ENCODE measurements at places on chromosomes 3 and 15.

GRCh38 chr15:74792227-74793016 is 10.5 kb downstream of the CSK start:
- DNase-seq = no peak

DNA sequence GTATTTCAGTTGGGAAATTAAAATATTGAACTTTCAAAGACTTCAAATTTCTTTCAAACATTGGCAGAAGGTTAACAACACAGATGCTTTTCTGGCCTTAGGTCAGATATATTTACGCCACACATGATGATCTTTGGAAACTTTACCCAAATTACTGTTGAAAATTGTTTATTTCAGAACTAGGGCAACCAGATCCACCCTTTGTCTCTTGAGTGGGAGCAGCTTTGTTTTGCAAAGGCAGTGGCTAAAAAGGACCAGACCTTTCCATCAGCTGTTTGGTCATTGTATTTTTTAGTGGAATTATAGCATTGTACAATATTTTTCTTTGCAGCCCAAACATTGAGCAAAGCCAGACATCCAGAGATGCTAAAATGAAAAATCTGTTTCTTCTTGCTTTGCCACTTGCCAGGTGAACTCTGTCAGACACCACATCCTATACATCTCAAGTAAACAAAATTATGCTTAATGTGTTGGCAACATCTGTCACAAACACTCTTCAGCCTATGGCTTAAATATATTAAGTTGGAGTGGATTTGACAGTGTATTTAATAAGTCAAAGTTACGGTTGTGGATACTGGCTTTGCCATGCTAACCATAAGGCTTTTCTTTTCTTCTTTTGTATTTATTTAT is 651.9 kb downstream of the RBMS3 start:
- DNase-seq = no peak

DNA sequence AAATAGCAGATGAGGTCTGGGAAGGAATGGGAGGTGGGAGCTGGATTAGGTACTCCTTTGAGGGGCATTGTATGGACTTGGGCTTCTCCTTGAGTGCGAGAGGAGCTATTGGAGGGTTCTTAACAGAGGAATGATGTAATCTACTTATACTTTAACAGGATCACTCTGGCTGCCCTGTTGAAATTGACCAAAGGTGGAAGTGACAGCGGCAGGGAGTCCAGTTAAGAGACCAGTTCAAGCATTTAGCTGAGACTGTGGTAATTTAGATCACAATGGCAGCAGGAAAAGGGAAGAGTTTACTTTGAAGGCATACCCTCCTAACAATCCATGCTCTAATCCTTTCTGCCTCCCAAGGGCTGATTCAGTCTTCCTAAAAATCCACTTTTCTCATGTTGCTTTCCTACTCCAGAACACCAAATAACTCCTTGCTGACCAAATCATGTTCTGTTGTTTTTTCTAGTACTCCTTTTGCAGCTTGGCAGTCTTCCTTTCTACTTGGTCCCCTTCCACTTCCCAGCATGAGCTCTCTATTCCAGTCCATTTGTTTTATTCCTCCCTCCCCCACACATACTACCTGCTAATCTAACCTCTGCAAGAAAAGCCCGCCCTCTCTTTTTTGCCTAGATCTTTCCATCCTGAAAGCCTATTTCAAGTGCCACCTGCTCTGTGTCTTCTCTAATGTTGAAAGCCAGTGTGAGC is 139.4 kb downstream of the NECTIN3 start:
- no peak for DNase-seq

GRCh38 chr3:43017004-43017403 is 37.9 kb downstream of the GASK1A start:
- no peak for DNase-seq

DNA sequence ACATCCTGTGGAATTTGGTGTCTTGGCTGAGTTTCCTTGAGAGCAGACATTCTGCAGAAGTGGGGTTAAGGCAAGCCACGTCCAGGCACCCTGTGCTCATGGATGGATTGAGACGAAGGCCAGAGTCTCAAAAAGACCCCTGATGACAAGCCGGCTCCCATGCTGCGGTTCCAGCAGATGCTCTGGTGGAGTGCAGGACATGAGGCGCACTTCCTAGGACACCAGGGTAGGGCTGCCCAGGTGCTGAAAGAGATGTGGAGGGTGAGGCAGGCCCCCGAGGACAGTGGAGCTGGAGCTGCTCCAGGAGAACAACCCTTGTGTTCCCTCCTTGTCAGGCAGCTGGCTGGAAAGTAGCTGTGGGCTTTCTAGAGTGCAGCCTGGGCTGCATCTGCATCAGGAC is 81.0 kb downstream of the ASB7 start:
- no peak for DNase-seq

DNA sequence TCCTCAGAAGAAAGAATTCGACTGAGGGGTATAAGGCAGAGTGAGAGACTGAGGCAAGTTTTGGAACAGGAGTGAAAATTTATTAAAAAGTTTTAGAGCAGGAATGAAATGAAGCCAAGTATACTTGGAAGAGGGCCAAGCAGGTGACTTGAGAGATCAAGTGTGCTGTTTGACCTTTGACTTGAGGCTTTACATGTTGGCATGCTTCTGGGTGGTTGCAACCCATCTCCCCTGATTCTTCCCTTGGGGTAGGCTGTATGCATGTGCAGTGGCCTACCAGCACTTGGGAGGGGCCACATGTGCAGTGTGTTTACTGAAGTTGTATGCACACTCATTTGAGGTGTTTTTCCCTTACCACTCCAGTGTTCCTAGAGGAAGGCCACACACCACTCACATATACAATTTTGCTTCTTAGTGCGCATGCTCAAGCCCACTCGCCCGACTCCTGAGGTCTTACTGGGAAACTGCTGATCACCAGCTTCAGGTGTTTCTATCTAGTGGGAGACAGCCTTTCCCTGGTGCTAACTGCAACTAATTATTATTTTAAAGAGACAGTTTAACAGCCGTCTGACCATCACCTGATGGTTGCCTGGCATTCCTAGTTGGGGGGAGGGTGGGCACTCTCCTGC is 61.5 kb upstream of the CADPS start:
- no peak for DNase-seq

DNA sequence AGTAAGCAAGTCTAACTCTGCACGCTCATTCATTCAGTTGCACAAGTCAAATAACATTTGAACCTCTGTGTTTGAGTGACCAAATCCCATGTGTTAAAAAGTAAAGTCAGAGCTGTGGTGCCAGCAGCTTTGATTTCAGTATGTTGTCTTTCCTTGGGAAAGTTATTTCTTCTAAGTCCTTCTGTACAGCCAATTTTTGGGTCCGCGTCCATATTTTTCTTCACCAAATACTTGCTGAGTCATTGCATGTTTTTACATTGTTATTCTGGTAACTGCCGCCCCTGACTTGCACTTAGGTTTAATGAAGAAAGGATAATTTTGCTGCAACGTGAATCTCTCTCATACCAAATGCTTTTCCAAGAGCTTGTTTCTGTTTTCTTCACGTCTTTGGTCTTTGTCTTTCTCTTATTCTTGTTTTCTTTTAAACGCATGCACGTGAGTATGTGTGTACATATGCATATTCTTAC is 56.7 kb downstream of the PLS1 start:
- DNase-seq = no peak

DNA sequence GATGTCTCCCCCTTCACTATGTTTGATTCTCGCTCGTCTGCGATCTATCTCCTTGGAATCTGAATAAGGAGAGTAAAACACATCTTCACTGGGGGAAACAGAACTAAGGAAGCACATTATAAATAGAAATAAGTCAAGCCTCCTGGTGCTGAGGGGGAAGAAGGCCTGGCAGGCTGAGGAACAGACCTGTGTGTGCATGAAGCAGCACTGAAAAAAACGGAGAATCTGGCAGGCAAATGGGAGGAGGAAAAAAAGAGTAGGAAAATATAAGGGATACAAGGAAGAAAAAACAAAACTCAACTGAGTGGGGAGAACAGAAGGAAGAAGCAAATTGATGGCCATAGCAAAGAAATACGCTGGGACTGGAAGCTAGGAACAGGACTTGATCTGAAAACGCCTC is 25.7 kb downstream of the PARP16 start:
- DNase-seq = no peak

DNA sequence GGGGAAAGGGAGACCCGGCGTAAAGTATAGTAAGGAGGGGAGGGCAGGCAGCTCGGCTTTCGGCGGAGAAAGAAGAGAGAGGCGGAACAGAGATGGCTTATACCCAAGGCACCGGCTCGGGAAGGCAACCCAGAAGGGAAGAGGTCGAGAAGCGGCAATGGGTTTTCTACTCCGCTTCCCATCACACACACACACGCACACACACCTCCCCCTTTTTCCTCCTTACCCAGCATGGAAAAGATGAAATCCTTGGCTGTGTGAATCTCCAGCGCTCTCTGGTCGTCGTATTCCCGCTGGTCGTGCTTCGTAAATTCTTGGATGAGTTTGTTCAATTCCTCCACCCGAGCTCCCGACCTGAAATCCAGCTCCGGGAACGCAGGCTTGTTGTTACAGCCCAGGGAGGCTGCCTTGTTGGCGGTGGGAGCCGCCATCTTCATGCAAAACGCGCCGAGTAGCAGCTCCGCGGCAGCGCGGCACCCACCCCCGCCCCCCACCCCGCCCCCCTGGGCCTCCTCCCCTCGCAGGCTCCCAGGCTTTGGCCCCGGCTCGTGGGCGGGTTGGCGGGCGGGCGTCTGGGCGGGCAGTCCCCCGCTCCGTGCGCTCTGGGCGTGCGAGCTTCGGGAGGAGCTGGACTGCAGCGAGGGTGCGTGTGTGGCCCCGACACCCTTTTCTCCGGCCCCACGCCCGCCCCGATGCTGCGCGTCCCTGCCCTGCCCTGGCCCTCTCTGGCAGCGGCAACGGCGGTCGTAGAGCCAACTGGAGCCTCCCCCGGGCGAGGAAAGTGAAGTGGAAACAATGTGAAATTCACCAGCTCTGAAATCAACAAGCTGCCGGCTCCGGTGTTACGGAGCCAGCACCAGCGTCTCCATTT is at the start of gene MB21D2:
TSS of gene MB21D2 (minus strand) at position 453 of the 871 bp plus-strand sequence. CDS start at position 437, 16 bp downstream.
- DNase-seq = peak; percentile 64

GRCh38 chr3:72473156-72473555 is 375.1 kb downstream of the SHQ1 start:
- no peak for DNase-seq

GRCh38 chr15:66231394-66232266 is 21.9 kb downstream of the MEGF11 start:
- DNase-seq = no peak

DNA sequence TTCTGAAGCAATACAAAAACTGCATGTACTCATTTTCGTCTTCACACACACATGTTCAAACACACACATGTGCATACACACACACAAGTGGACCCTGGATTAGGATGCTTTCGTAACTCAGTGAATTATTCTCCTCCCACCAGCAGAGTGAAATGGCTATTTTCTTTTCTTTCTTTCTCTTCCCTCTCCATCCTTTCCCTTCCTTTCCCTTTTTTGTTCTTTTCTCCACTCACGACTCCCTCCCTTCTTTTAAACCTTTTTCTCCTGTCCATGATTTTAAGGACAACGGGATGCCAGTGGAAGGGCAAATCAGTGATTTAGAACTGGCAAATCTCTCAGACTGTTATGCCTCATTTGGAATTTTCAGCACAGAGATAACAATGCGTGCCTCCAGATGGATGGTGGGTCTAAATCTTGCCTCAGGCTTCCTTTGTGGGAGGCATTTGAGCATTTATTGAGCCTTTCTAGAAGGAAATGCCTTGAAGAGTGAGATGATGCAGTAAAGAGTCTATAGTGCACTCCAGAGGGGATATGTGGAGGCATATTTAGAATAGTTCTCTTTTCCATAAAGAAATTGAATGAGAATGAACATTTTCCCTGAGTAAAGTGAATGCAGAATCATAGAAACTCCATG is 130.4 kb upstream of the SLC7A14 start:
- no peak for DNase-seq

DNA sequence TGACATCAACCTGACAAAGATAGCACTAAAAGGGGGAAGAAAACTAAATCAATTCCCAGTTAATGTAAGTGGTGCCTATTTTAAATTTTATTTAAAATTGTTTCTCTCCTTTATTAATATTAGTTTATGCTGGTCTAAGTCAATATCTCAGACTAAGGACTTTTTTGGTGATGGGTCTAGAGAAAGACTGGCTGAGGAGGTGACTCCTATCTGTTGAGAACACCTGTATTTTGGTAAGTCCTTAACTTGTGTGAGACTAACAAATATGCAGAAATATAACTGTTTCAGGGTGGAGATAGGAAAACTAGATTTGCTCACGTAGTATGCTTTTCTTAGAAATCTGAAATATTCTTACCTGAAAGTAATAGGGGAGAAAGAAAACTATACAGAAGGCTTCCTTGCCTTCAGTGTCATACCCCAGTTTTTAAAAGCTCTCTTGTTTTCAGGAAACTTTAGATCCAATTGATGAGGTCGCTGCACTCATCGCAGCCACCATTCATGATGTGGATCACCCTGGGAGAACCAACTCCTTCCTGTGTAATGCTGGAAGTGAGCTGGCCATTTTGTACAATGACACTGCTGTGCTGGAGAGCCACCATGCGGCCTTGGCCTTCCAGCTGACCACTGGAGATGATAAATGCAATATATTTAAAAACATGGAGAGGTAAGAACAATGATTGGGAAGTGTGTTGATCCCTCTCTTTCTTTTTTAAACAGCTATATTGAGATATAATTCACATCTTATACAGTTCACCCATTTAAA is 138.9 kb downstream of the PDE8A start:
- no peak for DNase-seq

- DNase-seq = peak; percentile 13
Observed at GRCh38 chr15:40873694-40874561, at the start of gene RHOV. Gene RHOV (minus strand): TSS chr15:40874234. CDS start chr15:40874139, 95 bp downstream.

Measured in RCC 7860 (cell line).